Motor neuron (in vitro differentiated cells): ENCODE measurements at places on chromosomes 13 and 19.

DNA sequence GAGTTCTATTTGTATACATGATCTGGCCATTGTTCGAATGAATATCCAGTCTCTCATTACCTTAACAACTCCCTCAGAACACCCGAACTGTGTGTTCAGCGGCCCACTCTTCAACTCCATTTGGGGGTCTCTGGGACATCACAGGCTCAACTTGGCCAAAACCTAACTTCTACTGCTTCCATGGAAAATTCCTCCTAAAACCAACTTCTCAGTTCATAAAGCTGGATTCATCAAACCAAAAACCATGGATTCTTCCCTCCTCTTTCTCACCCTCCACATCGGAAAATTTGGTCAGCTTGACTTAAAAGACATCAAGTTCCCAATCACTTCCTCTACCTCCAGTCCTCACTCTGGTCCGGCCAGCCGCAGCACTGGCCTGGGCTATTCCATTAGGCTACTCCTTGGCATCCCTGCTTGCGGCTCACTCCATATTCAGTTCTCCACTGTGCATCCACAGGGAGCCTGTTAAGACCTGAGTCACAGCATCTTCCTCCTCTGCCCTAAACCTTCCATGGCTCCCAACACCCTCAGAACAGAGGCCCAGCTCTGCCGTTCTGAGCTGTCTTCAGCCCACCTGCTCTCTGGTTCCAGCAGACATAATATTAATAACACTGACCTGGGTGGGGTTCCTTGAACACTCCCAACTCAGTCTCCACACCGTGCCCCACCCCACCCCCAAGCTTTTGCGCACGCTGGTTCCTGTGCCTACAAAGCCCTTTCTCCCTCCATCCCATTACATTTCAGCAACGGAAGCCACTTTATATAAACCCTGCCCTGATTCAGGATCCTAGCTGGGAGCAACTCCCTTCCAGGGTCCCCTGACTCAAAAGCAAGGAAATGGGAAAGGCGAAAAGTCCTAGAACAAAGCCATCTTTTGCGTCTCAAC lies 1.1 kb downstream of the ZNF792 start:
- ATAC-seq, result peak; percentile 8

DNA sequence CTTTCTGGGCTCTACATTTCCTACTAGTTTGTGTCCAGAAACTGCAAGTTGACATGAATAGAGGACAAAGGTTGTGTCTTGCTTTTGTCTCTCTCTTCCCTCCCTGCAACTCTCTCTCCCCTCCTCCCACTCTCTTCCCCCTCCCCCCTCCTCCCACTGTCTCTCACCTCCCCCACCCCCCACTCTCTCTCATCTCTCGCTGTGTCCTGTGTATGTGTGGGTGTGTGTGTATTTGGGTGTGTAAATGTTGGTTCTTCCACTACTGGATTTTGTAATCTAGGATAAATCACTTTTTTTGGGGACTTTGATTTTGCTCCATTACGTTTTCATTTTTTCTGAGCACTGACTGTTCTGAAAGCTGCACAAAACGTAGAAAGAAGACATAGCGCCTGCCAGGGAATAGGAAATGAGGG lies 48.4 kb downstream of the AKAP11 start:
- ATAC-seq, result peak; percentile 39

GRCh38 chr19:38697197-38697596 lies 47.1 kb downstream of the CAPN12 start:
- ATAC-seq, result no peak

DNA sequence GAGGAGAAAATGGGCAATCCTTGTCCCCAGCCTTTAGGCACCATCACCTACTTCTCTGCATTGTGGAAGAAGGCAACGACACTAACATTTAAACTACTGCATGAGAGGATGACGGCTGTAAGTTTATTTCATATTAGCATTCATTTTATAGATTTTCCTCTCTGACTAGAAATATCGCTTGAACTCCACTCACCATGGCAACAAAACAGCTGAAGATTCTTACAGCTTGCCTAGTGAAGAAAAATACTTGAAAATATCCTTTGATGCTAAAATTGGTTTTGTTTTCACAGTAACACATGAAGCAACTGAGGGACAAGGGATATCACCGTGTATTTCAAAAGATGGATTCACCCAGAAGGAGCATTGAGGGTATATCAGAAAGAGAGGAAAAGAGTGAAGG lies 284.3 kb downstream of the LIG4 start:
- no peak for ATAC-seq

- no peak for ATAC-seq
These were observed 335.5 kb upstream of the EDNRB start for GRCh38 chr13:78254113-78254512.

DNA sequence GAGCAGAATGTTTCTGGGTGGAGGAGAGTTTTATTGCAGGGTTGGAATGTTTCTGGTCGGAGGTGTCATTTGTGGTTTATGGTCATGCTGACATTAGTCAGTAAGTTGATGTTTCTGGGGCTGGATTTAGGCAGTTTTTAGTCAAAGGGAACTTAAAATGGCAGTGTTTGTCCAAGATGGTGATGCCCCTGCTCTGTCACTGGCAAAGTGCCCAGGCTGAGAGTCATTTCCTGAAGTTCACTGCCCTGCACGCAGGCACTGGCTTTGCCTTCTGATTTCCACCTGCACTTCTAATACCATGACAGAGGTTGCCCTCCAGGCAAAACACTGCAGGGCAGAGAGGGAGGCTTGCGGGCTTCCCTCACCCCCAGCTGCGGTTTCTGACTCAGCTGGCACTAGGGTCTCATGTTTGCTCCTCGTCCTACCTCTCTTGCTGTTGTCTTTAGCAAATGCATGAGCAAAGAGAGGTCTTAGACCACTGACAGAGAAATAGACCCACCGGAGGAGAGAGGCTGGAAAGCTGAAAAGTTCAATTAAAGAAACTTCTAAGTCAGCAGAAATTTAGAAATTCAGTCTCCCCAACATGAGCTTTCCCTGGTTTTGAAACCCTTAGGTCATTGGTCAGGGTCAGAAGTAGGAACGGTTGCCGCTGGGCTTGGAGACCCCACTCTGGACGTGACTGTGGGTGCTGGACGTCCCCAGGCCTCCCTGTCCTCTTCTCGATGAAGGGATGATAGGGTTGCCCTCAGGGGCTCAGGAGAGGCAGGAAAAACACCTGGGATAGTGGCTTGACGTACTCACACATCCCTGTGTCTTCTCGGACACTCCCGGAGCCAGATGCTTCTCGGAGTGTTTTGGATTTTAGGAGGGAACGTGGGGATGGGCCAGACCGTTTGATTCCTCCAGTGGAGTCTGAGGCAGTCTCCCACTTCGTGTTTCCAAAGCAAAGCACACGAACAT lies 26.3 kb downstream of the TMEM255B start:
- ATAC-seq, result no peak

GRCh38 chr19:18063463-18063862 lies 23.3 kb downstream of the IL12RB1 start:
- peak; percentile 21 for ATAC-seq

DNA sequence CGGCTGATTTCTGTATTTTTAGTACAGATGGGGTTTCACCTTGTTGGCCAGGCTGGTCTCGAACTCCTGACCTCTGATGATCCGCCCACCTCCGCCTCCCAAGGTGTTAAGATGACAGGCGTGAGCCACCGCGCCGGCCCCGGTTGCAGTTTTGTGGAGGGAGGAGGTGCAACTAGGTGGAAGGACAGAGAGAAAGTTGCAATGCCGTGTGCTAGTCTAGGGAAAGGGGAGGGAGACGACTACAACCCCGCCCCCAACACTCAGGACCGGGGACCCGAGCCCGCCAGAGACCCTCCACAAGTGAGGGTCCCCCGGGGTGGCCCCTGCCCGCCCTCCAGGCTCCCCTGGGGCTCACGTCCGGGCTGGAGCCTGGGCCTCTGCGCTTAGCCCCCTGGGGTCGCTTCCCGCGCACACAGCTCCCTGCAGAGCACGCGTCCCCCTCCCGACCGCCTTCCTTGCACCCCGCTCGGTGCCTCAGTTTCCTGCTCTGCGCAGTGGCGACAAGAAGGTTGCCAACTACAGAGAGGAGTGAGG lies 1.2 kb upstream of the ARID3A start:
- ATAC-seq, result no peak

- no peak for ATAC-seq
These were observed 54.0 kb downstream of the RFC3 start for GRCh38 chr13:33872005-33872351.

DNA sequence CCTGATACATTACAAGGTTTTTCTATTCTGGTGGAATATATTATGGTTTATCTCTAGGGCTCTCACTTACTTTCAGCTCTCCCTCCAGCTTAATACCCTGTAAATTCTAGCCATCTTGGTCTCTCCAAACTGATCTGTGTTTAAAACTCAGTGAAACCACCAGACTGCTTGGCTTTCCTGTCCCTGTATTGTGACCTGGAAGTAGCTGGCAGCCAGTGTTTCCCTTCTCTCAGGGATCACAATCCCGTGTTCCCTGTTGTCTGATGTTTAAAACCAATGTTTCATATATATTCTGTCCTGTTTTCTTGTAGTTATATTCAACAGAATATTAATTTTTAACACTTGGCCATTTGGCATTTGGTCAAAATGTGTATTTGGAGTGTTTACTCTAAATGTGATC lies 8.0 kb downstream of the AKAP11 start:
- no peak for ATAC-seq

GRCh38 chr19:29923653-29924052 lies 18.4 kb upstream of the URI1 start:
- no peak for ATAC-seq

DNA sequence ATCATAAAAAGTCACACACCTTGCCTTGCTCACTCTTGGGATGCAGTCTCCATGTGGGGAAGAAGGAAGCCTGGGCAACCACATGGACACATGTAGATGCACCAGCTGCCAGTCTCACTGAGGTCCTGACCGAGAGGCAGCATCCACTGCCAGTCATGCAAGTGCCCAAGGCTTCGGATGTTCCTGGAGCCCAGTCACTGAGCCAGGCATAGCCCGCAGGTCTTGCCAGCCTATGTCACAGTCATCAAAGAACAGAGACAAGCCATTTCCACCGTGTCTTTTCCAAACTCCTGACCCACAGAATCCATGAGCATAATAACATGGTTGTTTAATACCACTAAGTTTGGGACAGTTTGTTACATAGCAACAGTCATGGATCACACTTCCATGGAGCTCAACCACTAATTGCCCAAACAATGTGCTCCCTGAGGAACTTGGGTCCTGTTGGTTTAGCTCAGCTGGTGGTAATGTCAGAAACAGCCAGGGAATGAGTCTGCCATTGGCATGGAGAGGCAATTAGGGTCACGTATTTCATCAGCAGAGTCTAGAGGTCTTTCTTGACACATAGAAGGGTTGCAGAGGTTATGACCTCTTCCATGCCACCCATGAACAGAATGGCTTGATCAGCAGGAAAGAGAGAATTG lies 21.5 kb downstream of the STARD13 start:
- no peak for ATAC-seq

- ATAC-seq, result peak; percentile 40
These were observed 2.4 kb downstream of the PPP1R13L start for GRCh38 chr19:45402298-45403061.

DNA sequence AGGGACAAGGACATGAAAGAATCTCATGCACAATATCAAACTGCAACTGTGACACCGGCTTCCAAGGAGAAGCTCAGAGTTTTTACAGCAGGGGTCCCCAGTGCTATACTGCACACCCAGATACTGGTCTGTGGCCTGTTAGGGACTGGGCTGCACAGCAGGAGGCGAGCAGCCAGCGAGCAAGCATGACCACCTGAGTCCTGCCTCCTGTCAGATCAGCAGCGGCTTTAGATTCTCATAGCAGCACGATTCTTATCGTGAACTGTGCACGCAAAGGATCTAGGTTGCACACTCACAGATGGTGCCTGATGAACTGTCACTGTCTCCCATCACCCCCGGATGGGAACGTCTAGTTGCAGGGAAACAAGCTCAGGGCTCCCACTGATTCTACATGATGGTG lies 13.1 kb upstream of the CD22 start:
- no peak for ATAC-seq

DNA sequence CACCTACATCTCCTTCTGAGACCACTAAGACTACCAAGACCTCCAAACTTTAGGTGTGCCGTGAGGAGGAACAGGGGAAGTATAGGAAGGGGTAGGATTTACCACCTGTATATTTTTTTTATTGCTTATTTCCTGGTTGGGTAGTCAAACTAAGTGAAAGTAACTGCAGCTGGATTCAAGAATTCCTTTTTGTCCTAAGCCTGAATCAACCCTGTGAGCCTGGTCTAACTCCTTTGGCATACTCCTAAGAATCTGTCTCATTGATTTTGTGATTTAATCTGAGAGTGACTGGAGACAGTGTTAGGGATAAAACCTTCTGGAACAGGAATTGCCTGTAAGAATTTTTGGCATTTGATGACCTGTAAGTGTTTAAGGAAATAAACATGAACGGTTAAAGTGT lies 523.5 kb upstream of the MIR17HG start:
- ATAC-seq, result no peak

DNA sequence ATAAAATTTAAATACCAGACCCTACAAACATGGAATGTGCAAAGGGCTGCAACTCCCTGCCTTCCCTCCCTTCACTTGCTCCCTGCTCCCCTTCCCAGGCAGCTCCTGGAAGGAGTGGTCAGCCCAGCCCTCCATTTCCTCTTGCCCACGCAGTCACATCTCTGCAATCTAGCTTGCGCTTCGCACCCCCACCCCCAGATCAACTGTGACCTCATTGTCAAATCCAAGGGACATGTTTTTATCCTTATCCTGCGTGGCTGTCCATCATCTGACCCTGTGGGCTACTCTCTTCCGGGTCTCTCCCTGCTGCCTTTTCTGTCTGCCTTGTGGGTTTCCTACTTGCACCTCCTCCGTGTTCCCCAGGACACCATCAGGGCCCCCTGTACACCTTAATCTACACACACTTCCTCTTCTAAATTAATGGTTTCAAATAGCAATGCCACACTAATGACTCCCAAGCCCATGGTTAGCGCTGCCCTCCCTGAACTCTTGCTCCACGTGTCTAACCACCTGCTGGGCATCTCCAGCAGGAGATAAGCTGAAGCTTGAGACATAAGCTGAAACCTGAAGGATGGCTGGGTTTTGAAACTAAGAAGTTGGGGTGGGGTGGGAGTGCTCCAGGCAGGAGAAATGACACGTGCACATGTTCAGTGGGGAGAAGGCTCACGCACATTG lies 118.3 kb downstream of the USP12 start:
- peak; percentile 74 for ATAC-seq

DNA sequence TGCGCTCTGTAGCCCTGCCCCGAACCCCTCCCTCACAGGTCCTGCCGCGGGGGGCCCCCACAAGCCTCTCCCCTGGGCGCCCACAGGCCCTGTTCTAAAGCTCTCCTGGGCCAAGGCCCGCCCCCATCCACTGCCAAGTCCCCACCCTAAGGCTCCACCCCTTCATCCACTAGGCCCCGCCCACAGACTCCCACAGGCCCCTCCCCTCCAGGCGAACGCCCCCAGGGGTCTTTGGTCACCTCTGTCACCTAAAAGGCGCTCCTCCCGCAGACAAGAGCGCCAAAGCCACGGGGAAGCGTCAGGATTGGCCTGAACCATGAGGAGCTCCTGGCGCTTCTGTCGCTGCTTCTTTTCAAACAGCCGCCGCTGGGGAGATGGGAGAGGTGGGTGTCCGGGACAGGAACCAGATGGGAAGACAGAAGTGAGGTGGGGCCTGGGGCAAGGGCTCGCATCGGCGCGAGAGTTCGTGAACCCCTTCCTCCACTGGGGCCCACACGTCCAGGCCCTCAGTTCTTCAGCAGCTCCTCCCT lies 2.3 kb downstream of the TULP2 start:
- peak; percentile 38 for ATAC-seq
